ENCODE measurements at places on chromosomes 6 and 20.

- no peak for DNase-seq
These were observed 1223.6 kb upstream of the GJE1 start for GRCh38 chr6:140909156-140909555.

DNA sequence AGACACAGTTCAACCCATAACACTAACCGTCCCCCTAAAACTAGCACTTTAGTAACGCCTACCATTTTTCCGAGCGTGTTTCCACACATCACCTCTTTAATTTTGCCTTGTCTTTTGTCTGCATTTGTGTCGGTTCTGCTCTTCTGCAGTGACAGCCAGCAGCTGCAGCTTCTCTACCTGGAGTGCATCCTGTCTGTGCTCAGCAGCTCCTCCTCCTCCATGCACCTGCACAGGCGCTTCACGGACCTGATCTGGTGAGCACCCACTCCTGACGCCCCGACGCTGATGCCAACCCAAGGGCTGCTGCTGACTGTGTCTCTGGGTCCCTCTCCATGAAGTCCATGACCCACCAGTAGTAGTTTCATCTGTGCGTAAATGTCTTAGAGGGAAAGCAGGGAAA is 35.4 kb upstream of the PBOV1 start:
- DNase-seq = no peak

DNA sequence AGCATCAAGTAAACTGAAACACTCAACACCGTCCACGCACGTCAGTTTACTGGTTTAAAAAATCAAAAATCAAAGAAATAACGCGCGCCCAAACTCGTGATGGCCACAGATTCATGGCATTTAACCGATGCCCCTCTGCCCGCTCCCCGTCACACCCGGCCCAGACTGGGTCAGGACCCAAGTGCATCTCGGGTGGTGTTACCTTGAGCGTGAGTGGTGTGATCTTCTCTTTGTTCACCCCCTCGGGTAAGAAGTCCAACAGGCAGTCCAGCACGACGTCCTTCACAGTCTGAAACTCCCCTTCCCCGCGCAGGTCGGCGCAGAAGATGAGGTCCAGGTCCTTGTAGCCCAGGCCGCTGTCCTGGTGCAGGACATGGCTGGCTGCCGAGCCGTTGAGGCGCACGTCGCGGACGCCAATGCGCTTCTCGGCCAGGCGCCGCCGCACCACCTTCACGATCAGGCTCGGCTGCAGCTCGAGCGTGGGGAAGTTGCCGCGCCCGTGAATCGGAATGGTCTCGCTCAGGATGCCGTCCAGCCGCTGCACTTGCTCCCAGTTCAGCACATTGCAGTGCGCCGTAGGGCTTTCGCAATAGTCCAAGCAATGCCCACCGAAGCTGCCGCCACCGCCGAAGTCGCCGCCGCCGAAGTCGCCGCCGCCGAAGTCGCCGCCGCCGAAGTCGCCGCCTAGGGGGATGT is 945 bp downstream of the TENT5A start:
- DNase-seq = peak; percentile 13

DNA sequence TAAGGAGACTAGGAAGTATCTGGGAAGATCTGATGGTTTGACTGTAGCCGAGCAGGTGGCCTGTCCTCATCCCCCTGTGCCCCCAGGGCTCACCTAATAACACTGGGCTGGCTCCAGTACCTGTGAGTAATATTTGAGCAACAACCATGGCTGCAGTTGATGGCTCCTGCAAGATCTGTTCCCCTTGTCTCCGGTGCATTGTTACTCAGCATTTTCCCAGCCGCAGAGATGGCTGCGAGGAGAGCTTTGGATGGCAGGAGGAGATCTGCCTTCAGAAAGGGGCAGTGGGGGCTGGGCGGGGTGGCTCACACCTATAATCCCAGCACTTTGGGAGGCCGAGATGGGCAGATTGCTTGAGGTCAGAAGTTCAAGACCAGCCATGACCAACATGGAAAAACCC is 39.3 kb downstream of the PTK7 start:
- DNase-seq = no peak

DNA sequence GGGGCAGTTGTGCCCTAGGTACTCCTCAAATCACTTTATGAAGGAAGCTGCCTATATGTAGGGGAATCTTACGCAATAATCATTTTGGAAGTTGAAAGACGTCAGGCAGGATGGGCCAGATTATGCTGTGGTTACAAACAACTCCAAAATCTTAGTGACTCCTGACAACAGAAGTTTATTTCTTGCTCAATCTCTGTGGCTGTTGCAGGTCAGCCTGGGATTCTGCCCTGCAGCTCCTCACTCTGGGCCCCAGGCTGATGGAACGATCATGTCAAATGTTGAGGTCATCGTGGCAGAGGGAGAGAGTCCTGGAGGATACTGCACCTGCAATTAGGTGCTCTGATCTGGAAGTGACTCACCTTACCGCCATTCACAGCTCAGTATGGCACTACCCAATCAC is 88.4 kb downstream of the ZDHHC14 start:
- no peak for DNase-seq

GRCh38 chr6:155493694-155494143 is 38.1 kb upstream of the NOX3 start:
- no peak for DNase-seq

DNA sequence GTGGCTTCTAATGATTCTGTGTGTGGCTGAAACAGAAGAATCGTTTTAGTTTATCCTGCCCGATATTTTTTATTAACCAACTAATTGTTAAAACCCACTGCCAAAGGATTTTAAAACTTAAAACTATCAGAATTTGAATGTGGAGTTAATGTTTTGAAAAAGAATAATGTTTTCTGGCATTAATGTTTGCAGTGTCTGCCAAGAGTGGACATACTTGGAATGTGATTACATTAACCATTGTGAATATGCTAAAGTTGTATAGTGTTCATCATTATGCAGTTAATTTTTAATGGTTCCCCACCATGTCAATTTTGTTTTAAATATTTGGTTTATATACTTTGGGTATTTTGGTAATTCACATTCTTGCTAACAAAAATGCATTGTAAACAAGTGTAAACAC is 24.4 kb downstream of the DCBLD1 start:
- DNase-seq = no peak

GRCh38 chr6:80733641-80734040 is 627.2 kb downstream of the BCKDHB start:
- DNase-seq = no peak

- DNase-seq = no peak
These were observed 113.8 kb downstream of the CEBPB start for GRCh38 chr20:50304501-50304856.

DNA sequence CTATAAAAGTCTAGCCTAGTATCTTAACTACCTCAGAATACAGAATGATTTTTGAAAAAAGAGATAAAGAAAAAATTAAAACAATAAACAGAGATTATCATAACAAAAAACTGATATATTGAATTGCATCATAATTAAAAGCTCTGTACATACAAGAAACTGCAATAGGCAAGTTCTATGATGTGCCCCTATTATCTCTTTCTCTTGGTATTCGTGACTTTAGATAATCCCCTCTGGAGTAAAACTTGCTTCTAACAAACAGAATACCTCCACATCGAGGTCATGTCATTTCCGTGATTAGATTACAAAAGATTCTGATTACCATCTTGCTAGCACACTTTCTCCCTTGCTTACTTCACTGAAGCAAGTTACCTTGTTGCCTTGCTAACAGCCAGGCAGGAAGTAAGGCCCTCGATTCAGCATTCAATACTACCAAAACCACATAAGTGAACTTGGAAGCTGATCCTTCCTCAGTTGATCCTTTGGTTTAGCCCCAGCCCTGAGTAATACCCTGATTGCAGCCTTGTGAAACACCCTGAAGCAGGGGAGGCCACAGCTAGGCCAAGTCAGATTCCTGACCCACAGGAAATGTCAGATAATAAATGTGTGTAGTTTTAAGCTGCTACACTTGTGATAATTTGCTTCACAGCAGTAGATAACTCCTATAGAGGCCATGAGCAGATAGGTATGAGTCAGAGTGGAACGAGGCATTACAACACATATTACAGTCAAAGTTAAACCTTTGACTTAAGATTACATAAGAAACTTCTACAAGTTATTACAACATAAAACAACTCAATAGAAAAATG is 53.7 kb upstream of the TMX4 start:
- DNase-seq = no peak

DNA sequence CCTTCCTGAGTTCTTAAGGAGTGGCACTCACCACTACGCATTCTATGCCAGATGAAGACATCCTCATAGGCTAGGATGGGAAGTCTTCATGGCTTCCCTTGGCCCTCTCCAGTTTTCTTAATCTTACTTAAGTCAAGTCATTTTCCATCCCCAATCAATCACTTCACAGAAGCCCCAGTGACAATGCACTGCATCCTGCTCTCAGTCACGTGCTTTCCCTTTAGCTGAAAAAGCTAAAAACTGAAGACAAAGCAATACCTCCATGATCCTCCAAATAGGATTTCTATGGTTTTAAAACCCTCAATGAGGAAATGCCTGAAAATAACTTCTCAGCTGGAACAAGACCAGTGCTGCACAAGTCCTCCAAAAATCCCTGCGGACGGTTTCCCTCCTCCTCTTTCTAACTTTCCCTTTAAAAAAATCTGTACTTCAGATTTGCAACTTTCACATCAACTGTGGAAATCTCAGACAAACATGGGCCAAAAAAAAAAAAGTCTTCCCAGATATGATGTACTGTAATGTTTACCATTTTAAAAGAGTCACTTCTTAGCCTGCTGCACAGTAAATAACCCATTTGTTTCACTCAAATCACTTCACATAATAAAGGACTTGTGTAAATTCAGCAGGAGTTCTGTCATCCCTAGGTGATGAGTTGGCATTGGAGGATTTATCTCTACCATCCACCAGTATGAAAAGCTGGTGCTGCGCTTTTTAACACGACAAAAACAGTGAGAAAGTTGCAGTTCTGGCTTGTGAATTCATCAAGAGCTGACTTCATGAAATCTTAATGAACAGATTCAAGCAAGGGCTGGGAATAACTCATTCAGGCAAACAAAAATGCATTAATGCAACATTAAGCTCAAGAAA is 590.0 kb upstream of the NOX3 start:
- no peak for DNase-seq

GRCh38 chr6:7271205-7271534 is 41.8 kb downstream of the SSR1 start:
- no peak for DNase-seq

DNA sequence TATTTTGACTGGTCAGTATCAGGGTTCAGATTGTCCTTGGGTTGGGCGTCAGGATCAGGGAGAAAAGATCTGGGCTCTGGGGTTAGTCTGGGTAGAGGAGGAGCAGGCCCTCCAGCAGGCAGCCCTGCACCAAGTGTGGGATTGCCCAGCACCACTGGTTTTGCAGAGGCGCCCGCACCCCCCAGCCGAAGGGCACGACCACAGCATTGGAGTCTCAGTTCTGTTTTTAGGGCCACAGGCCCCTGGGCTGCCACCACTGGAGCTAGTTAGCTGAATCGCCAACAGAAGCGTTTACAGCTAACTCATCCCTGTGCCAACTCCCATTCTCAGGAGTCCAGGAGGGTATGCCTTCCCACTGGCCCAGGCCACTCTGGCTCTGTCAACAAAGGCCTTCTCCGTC is 84.2 kb downstream of the TCP11 start:
- DNase-seq = no peak

GRCh38 chr6:130379223-130379622 is 13.4 kb downstream of the TMEM200A start:
- no peak for DNase-seq

GRCh38 chr6:161743509-161744178 is 469.8 kb upstream of the AGPAT4 start:
- no peak for DNase-seq

- DNase-seq = no peak
These were observed 802.3 kb downstream of the MAFB start for GRCh38 chr20:39886650-39887190.

DNA sequence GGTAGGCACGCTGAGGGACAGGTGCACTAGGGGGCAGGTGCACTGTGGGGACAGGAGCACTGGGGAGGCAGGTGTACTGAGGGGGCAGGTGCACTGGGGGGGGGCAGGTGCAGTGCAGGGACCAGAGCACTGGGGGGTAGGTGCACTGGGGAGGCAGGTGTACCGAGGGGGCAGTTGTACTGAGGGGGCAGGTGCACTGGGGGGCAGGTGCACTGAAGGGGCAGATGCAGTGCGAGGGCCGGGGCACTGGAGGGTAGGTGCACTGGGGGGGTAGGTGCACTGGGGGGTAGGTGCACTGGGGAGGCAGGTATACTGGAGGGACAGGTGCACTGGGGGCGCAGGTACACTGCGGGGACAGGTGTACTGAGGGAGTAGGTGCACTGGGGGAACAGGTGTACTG is 39.5 kb downstream of the DAAM2 start:
- DNase-seq = no peak

DNA sequence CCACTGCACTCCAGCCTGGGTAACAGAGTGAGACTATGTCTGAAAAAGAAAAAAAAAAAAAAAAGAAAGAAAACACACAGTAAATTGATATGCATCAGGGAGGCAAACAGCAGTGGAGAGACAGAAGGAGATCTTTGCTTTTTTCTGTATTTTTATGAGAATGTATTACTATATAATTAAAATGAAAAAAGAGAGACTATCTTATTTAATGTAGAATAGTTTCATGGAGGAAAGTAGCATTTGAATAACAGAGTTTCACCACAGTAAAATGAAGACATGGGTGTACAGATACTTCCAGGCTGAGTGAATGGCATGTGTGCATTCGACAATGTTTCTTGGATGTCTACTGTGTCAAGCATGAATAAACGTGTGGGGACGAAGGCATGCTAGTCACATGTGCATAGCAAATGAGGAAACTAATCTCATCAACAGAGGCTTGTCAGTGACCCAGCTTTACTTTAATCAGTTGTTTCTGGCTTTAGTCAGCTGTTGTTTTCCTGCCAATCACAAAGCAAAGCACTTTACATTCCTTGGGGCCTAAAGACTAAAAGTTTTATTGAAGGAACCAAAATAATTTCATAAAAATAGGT is 55.5 kb upstream of the ARMH2 start:
- DNase-seq = no peak

DNA sequence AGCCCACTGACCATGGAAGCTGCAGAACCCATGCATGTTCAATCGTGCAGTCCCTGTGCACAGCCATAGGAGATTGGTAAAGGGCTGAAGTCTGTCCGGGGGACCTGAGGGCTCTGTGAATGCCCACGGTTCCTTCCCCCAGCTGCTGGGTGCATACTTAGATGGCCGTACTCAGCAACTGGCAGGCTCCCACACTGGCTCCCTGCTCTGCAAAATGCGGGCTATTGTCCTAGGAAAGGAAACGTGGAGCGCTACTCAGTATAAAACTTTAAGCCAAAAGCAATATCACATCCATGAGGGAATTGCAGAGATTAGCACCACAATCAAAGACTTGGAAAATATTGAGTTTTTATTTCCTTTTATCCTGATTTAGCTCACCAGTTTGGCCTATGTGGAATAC is 202.0 kb downstream of the WDR27 start:
- DNase-seq = no peak

GRCh38 chr6:53937461-53937860 is 142.7 kb downstream of the LRRC1 start:
- DNase-seq = no peak

DNA sequence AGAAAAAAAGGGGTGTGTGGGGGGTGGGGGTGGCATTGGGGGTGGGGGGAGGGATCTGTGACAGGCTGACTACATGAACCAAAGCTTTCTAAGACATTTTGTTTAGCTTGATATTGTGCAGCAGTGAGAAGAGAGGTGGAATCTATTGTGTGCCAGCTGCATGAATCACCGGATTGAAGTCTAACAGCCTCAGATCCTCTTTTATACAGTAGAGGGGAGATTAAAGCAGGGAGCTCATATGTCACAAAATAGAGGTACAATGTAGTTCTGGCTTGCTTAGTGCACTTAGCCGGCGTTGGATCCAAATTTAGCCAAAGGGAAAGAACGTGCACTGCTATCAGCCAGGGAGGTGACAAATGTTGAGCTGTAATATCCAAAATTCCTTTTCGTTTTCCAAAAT is 404.2 kb upstream of the CITED2 start:
- DNase-seq = no peak

Measured in activated effector memory CD4-positive, alpha-beta T cell treated with Interleukin-2 at 50 U/mL for 16 hours (primary cell).